ENCODE measurements at places on chromosomes 2 and 18. TPM values are rescaled to one million over a fixed set of nuclear protein-coding genes. Genes with fewer than 3 reads are reported as not detected.

- DNase-seq, result no peak
These were observed 80.6 kb downstream of the MAP4K4 start for GRCh38 chr2:101778102-101778501.

Gene C2orf81
- 0.49 TPM for polyA plus RNA-seq

GRCh38 chr18:23384778-23385736 lies 68.0 kb upstream of the RIOK3 start:
- no peak for DNase-seq

DNA sequence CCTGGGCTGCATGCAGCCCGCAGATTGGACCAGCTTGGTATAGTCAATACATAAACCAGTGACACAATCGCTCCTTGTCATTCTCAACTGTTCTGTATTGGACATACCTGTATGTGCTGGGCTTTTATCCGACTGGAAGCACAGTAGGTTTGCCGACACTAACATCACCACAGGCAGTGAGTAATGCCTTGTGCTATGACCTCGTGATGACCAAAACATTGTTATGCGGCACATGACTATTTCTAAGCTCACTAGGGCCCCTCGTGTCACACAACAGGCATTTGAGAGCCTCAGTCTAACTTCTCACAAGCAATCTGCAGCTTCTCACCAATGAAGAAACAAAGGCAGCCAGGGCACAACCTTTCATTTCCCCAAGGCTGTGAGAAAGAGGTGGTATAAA lies 320.8 kb downstream of the AFF3 start:
- no peak for DNase-seq

- no peak for DNase-seq
These were observed 46.7 kb downstream of the MBOAT2 start for GRCh38 chr2:8956774-8957173.

Gene EPC2
- polyA plus RNA-seq, result 1.4 TPM

Data from CD14-positive monocyte (primary cell).